ENCODE measurements at places on chromosomes 2 and 18. TPM values are rescaled to one million over a fixed set of nuclear protein-coding genes. Genes with fewer than 3 reads are reported as not detected.

Gene MOB4
- total RNA-seq = 34.1 TPM

Gene CHRND
- total RNA-seq = not detected

DNA sequence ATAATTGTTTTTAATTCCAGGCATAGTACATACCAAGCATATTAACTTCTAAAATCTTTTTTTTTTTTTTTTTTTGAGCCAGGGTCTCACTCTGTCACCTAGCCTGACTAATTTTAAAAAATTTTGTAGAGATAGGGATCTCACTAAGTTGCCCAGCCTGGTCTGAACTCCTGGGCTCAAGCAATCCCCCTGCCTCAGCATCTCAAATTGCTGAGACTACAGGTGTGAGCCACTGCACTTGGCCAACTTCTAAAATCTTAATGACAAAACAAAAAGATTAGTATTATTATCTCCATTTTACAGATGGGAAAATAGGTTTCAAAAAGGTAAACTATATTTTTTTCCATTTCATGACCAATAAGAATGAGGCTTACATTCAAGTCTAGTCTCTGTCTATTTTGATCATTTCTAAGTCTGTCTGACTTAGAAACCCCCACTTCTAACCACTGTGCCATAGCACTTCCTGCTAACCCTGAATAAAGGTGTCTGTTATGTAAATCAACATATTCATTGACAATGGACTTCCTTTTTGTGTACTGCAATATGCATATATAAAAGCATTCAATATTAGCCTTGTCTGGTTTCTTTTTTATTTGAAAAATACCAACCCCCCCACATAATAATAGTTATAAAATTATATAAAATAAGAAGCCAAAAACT is 28.7 kb upstream of the ZEB2 start:
- DNase-seq = no peak

- no peak for DNase-seq
These were observed 68.3 kb upstream of the SESTD1 start for GRCh38 chr2:179332903-179333302.

- no peak for DNase-seq
These were observed 54.5 kb downstream of the LRP1B start for GRCh38 chr2:142076317-142076716.

GRCh38 chr18:801137-801536 is 10.9 kb downstream of the YES1 start:
- no peak for DNase-seq

DNA sequence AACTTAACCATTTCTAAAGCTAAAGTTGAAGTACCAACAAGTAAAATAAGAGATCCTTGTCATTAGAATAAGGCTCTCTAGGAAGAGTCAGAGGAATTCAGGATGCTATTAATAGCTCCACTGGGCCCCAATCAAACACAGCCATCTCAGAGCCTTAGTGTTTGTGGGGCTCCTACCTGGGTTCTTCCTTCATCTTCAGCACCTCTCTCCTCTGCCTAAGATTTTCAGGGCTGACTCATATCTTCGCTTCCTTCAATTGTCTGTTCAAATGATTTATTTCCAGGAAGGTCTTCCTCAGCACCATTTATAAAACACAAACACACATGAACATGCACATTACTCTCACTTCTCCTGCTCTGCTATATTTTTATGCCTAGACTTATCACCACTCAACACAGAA is 119.5 kb downstream of the COL6A3 start:
- no peak for DNase-seq

- DNase-seq = no peak
These were observed 158.9 kb downstream of the BABAM2 start for GRCh38 chr2:28049416-28049815.

- DNase-seq = no peak
These were observed 376.2 kb downstream of the SOX11 start for GRCh38 chr2:6068429-6068828.
